Large intestine (tissue), 12 donors: ENCODE measurements at places on chromosomes 4 and X. TPM values are rescaled to one million over a fixed set of nuclear protein-coding genes. Genes with fewer than 3 reads are reported as not detected.

The RBMXL3 gene
- not detected for polyA plus RNA-seq

The FAM9C gene
- 0.12 TPM for polyA plus RNA-seq

The DMD gene
- polyA plus RNA-seq = 23.3 TPM

The MAGEE1 gene
- polyA plus RNA-seq = 2.3 TPM

The CXorf49B gene
- not detected for polyA plus RNA-seq

The IL9R gene
- 0.48 TPM for polyA plus RNA-seq

The TIGD4 gene
- polyA plus RNA-seq = 3.0 TPM

The F9 gene
- polyA plus RNA-seq = not detected

The HS3ST1 gene
- 1.4 TPM for polyA plus RNA-seq

GRCh38 chr4:156931267-156931666, 40.3 kb downstream of the PDGFC start:
- DNase-seq = no peak

DNA sequence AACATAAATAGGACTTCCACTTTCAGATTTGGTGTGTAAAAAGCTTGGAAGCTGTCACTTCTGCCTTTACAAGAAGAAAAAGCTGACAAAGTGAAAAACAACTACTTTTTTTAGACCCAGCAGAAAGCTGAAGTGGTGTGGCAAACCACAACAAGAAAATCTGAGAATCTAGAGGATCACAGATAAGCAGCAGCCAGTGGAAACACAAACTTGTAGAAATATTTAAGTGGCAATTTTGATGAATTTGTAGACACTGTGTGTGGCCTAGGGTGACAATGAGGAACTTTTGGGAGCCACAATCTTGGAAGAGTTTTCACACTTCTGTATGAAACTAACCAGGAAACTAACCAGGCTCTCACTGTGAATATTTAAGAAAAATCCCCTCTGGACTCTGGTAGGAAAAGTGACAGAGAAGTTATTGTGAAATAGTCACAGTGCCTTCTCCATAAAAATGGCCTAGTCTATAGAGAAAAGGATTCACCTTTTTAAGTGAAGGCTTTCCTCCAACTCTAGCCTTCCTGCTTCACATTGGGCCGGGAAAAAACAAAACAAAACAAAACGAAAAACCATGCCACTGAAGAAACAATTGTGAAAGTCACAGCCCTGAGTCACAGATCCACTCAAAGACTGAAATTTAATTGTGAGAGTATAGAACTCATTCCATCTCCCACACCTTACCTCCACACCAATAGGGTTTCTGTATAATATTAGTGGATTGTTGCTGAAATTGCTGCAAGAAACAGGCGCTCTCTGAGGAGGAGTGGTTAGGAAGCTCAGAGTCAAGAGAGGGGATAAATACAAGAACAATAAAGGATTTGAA, 26.7 kb upstream of the GUCY1A1 start:
- DNase-seq = no peak

GRCh38 chrX:30153881-30154260, 61.5 kb upstream of the MAGEB2 start:
- no peak for DNase-seq

- DNase-seq = peak; percentile 28
Measured at GRCh38 chrX:24259544-24260240, 54.2 kb downstream of the SUPT20HL2 start.

DNA sequence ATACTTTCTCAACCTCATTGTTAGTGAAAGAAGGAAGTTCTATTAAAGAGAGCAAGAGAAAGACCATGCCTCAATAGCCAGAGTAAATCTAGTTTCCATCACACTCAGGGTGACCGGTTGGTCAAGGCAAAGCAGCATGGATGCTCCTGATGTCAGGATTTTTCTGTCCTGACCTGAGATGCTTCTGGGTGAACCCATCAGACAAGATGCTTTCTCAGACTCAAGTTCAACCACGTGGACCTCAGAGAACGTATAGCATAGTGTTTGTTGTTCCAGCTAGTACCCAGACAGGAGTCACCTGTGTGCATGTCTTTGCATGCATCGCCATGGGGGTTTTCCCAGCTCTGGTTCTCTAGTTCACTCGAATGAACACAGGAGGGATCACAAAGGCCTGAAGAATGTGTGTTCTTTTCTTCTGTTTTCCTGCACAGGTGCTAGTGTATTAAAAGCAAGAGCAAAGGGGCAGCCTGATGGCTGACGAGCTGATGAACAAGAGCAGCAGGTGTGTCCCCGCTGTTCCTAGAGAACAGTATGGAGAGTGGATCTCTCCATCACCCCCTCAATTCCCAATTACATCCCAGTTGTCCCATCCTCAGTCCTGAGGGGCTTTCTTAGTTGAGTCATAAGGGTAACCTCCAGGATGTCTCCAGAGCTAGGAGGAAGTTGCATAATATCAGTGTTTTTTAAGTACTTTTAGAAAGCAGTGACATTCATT, 110.5 kb upstream of the ENPP6 start:
- DNase-seq = no peak

GRCh38 chr4:110622841-110623717, at the start of gene PITX2:
PITX2 (minus strand) TSS chr4:110623077; CDS start chr4:110622460, 617 bp downstream.
- peak; percentile 99 for DNase-seq

GRCh38 chr4:165293927-165294649, 33.4 kb upstream of the MSMO1 start:
- DNase-seq = no peak

- no peak for DNase-seq
Measured at GRCh38 chr4:105120626-105121025, 26.1 kb upstream of the TET2 start.

- no peak for DNase-seq
Measured at GRCh38 chrX:119659522-119659921, 33.4 kb downstream of the SEPTIN6 start.

DNA sequence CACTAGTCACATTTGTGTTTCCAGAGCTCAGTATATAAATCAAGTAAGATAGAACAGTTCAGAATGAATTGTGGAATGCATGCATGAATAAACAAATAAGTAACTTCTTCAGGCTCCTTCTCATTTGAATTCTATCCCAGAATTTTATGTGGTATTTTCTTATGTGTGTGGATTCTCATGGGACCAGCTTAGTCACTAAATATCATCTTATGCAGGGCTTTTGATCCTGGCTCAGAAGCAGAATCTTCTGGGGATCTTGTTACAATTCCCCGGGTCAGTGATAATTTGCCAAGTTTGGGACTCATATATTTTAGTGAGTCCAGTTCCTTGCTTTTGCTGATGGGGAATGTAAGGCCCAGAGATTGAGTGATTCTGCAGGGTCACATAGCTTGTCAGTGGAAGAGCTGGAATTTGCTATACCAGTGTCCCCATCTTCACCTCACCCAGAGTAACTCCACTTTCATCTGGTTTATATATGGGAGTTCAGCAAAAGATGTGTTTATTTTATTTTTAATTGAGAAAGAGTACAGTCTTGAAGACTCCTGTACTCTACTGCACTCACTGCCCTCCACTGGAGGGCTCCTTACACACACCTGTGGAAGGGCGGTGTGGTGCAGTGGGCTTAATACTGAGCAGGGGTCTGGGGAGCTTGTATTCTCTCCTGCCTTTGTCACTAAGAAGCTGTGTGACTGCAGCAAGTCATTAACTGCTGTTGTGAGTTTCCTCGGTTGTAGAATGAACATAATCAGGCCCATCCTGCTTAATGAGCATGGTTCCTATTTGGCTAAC, 198.2 kb upstream of the CXorf66 start:
- DNase-seq = no peak

GRCh38 chr4:86496094-86497080, 97.7 kb upstream of the PTPN13 start:
- no peak for DNase-seq

DNA sequence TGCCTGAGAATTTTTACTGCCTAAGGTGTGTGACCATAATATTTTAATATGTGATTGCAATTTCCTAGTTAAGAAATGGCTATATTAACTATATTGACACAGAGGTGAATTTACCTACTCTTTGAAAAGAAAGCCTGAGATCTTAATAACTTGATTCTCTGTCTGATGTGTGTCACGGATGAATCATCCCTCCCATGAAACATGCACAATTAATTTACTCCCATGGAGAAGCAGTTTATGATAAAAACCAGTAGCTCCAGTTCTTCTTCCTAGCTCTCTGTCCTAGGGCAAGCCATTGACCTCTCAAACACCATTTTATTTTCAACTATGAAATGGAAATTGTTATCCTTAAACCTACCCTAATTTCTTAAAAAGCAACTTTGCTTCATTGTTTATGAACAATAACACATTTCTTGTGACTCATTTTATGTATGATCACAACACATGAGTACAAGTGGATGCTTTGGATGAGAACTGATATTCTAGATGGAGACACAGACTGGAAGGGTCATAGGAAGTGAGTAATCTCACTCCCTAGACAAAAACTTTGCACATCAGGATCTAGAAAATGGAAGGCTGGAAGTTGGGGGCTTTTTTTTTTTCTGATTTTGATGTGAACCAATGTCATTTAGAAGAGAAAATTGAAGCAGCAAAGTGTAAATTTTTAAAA, 438.3 kb downstream of the GPAT3 start:
- no peak for DNase-seq

GRCh38 chr4:1026115-1026514, 14.7 kb downstream of the FGFRL1 start:
- no peak for DNase-seq

DNA sequence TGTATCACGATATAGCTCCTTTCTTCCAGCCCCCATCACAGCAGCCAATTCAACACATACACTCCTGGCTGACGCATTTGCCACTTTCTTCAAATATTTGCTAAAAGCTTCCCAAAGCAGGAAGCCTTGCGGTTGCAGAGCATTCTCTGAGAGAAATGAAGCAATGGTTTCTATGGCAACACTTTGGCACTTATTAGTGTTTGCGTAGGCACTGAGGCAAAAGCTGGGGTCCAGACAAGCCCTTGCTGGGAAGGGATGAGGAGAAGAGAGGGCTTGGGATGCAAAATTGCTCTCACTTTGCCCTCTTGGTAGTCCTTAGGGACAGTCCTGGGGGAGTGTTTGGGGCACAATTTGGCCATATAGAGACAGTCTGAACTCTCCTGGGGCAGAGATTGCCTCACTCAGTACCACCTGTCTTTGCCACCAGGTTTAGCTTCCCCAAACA, 55.0 kb upstream of the PAK3 start:
- no peak for DNase-seq

DNA sequence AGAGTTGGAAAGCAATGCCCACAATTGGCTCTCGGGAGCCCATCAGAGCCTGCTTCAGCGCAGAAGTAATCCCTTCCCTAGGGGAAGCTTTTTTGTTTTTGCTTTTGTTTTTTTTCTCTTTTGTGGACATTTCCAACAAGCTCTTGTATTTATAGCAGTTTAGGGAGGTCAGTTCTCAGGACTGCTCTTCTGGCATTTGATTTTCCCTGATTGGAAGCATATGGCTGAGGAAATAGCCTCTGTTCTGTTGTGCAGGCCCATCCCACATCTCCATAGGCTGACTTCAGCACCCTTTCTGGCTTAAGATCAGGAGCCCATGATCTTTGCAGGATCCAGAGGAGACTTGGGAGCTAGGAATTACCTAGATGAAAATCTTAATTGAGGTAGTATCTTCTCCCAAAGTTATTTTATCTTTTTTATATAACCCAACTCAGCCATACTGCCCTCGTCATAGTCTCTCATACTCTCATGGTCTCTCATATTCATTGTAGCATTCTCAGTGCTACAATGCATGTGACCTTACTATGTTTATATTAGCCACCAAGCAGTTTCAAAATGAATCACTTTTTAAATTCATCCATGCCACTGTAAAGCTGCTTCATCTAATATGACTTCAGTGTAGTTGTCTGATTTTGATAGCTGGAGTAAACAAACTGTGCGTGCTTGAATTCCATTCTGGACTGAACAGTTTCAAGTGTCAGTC, 16.7 kb downstream of the PAGE4 start:
- no peak for DNase-seq

- DNase-seq = no peak
Measured at GRCh38 chr4:16692046-16692445, 206.4 kb downstream of the LDB2 start.

- DNase-seq = no peak
Measured at GRCh38 chr4:20572976-20573375, 127.3 kb upstream of the PACRGL start.

DNA sequence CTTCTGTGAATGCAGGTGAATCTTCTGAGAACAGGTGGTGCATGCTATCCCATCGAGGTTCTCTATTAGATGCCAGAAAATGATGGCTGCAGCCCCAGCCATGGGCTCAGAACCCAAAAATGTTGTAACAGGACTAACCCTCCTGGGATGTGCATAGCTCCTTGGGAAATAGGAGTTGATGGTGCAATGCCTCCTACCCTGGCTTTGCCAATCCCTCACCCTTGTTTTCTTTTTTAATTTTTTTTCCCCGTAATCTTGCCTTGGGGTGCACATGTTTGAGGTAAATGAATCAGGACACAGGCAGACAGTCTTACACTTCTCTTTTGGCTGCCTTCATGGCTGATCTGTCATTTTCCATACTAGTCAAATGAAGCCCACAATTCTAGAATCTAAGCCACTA, 96.6 kb downstream of the KIT start:
- no peak for DNase-seq

DNA sequence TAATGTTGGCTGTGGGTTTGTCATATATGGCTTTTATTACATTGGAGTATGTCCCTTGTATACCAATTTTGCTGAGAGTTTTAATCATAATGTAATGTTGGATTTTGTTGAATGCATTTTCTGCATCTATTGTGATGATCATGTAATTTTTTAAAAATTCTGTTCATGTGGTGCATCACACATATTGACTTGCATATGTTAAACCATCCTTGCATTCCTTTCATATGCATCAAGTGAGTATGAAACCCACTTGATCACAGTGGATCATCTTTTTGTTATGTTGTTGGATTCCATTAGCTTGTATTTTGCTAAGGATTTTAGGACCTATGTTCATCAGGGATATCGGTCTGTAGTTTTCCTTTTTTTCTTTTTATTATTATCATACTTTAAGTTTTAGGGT, 12.1 kb downstream of the HEPH start:
- DNase-seq = no peak

- DNase-seq = no peak
Measured at GRCh38 chr4:145580906-145581305, 38.3 kb upstream of the MMAA start.

DNA sequence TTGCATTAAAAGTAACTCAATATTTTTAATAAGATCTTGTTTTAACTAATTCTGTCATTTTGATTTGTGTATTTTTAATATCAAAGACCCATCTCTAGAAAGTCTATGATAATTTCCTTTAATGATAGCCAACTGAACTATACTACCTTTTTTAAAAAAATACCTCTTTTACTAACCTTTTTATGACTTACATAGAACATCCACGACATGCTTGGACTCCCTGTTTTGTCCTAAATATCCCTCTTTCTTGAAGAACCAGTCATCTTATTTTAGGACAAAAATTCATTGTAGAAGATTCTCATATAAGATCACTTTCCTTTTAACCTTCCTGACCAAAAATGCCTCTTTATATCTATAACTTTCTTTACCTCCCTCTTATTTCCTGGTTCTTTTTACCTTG, 76.8 kb upstream of the GC start:
- DNase-seq = no peak

GRCh38 chr4:172900900-172901299, 267.7 kb upstream of the GALNT7 start:
- no peak for DNase-seq

GRCh38 chr4:183157215-183157614, 58.2 kb downstream of the WWC2 start:
- DNase-seq = no peak

- peak; percentile 78 for DNase-seq
Measured at GRCh38 chr4:107824350-107825071, at the start of gene SGMS2. SGMS2 (plus strand) TSS chr4:107824932; CDS start chr4:107895554, 70,622 bp downstream.

GRCh38 chrX:101708163-101708562, 48.5 kb upstream of the ARMCX2 start:
- DNase-seq = no peak
